ENCODE measurements at places on chromosomes 12 and 14. TPM values are rescaled to one million over a fixed set of nuclear protein-coding genes. Genes with fewer than 3 reads are reported as not detected.

- H3K27ac ChIP-seq: no peak overlapping the region
- H3K4me1 ChIP-seq: no peaks in the 10 kb centered on the region
These were observed 717.6 kb downstream of the FSCB start for GRCh38 chr14:43789458-43789857.

DNA sequence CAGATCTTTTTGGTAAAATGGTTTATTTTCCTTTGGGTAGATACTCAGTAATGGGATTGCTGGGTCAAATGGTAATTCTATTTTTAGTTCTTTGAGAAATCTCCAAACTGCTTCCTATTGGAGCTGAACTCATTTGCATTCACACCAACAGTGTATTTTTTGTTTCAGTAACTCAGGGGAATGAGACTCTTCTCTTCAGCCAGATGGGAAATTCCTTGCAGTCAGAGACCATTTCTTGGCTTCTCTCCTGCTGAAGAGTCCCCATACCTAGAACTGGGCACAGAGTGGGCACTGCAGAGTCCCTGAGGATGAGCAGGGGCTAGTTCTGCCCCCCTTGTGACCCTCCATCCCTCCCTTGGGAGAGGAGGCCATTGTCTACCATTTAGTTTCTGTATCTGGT lies 10.8 kb downstream of the SDSL start:
- peaks cover 10% of the 10 kb centered on the region for H3K27me3 ChIP-seq
- DNase-seq: no peak
- H3K4me3 ChIP-seq: no peak overlapping the region
- H3K27ac ChIP-seq: no peak overlapping the region
- no peaks in the 10 kb centered on the region for H3K4me1 ChIP-seq

- no peaks in the 10 kb centered on the region for H3K36me3 ChIP-seq
- no peak overlapping the region for H3K27ac ChIP-seq
- H3K4me1 ChIP-seq: no peaks in the 10 kb centered on the region
- no peak for DNase-seq
- no peak overlapping the region for H3K4me3 ChIP-seq
These were observed 40.0 kb downstream of the SMUG1 start for GRCh38 chr12:54148560-54149429.

- peak overlapping the region; percentile 49 for H3K27ac ChIP-seq
- no peaks in the 10 kb centered on the region for H3K27me3 ChIP-seq
- peaks cover 26% of the 10 kb centered on the region for H3K36me3 ChIP-seq
- no peak for DNase-seq
- H3K4me3 ChIP-seq: no peak overlapping the region
- peaks cover 4% of the 10 kb centered on the region for H3K4me1 ChIP-seq
These were observed 40.5 kb downstream of the ETNK1 start for GRCh38 chr12:22665476-22665875.

DNA sequence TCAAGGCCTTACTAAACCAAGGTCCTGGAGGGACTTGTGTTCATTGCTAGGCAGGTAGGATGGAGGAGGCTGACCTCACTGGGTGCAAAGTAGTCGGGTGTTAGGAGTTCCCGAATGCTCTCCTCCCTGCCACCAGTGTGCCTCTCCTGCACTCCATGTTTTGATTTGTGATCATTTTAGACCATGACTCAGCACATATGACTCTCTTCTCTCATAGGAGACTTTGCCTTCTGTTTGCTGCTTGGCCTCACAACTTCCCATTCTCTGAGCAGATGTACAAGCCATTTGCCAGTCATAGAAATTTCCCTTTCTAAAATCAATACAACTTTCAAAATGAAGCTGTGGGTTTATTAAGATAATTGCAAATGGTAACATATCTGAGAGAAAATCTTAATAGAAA lies 46.6 kb upstream of the LRIG3 start:
- H3K27me3 ChIP-seq: no peaks in the 10 kb centered on the region
- H3K4me3 ChIP-seq: no peak overlapping the region
- no peak for DNase-seq
- no peaks in the 10 kb centered on the region for H3K4me1 ChIP-seq
- no peaks in the 10 kb centered on the region for H3K36me3 ChIP-seq

GRCh38 chr12:43861015-43861839 lies 25.3 kb downstream of the TMEM117 start:
- no peak overlapping the region for H3K27ac ChIP-seq
- H3K4me1 ChIP-seq: no peaks in the 10 kb centered on the region
- no peak overlapping the region for H3K4me3 ChIP-seq
- H3K36me3 ChIP-seq: no peaks in the 10 kb centered on the region
- no peak for DNase-seq
- H3K27me3 ChIP-seq: peaks cover 3% of the 10 kb centered on the region

GRCh38 chr12:65192963-65193516 lies 23.7 kb downstream of the LEMD3 start:
- peaks cover 55% of the 10 kb centered on the region for H3K36me3 ChIP-seq
- DNase-seq: no peak
- peak overlapping the region; percentile 42 for H3K4me3 ChIP-seq
- peak overlapping the region; percentile 80 for H3K27ac ChIP-seq

GRCh38 chr12:22002430-22002829 lies 43.6 kb upstream of the CMAS start:
- no peak for DNase-seq
- H3K4me1 ChIP-seq: no peaks in the 10 kb centered on the region
- no peak overlapping the region for H3K27ac ChIP-seq
- peaks cover 2% of the 10 kb centered on the region for H3K27me3 ChIP-seq
- H3K36me3 ChIP-seq: no peaks in the 10 kb centered on the region
- no peak overlapping the region for H3K4me3 ChIP-seq

GRCh38 chr14:22530127-22530526 lies 58.9 kb downstream of the DAD1 start:
- H3K4me3 ChIP-seq: peak overlapping the region; percentile 83
- H3K36me3 ChIP-seq: peaks cover 95% of the 10 kb centered on the region
- DNase-seq: no peak
- peak overlapping the region; percentile 93 for H3K27ac ChIP-seq

DNA sequence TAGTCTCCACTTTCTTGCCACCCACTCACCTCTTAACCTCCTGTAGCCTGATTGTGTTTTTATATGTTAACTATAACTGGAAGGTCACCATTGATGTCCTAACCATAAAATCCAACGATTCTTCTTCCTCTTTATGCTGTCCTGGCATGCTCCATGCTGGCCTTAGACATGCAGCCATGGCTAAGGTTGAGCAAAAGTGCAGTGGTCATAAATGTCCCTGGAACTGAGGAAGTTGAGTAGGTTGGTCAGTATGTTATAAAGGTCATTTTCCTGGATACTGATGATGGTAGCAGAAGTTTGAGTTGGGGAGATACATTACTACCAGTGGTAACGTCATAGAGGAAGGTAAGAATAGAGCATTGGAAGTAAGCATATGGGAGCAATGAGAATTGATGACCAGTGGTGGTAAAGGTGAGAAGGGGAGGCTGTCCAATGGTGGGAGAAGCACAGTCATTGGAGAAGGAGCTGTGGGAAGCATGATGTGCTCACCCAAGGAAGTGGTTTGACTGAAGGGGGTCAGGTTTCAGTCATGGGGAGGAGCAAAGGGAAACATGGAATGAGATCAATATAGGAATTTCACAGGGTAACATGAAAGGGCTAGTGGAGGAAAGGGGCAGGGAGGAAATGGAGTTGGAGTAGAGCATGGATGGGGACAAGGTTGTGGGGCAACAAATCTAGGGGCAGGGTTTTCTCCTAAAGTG lies 240.8 kb downstream of the DACT1 start:
- no peaks in the 10 kb centered on the region for H3K36me3 ChIP-seq
- no peaks in the 10 kb centered on the region for H3K4me1 ChIP-seq
- no peak for DNase-seq

- DNase-seq: peak; percentile 74
- H3K27me3 ChIP-seq: peaks cover under 1% of the 10 kb centered on the region
- no peaks in the 10 kb centered on the region for H3K36me3 ChIP-seq
- peaks cover 1% of the 10 kb centered on the region for H3K4me1 ChIP-seq
- peak overlapping the region; percentile 78 for H3K27ac ChIP-seq
These were observed 9.0 kb upstream of the LRTM2 start for GRCh38 chr12:1811281-1811947.

GRCh38 chr12:130063866-130064265 lies 98.4 kb upstream of the FZD10 start:
- no peak overlapping the region for H3K27ac ChIP-seq
- H3K36me3 ChIP-seq: no peaks in the 10 kb centered on the region
- H3K4me3 ChIP-seq: no peak overlapping the region
- DNase-seq: no peak
- H3K27me3 ChIP-seq: no peaks in the 10 kb centered on the region

DNA sequence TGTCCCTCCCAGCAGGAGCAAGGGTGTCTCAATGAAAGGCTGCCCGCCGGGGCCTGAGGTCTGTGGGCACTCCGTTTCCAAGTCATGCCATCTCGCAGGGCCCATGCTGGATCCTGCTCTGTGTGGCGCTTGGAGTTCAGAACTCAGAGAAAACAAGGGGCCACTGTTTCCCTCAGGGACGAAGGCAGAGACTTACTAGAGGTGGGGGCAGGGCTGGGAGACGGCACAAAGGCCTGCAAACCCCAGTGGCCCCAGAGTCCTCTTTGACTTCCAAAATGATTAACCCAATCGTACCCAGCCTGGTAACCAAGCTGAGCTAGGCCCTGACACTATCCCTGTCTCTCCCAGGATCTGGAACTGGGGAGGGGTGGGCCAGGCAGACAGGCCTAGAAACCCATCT lies 95.8 kb downstream of the ITPK1 start:
- no peak overlapping the region for H3K4me3 ChIP-seq
- peaks cover 8% of the 10 kb centered on the region for H3K36me3 ChIP-seq
- peaks cover 4% of the 10 kb centered on the region for H3K4me1 ChIP-seq

- H3K27ac ChIP-seq: no peak overlapping the region
- no peak overlapping the region for H3K4me3 ChIP-seq
- no peaks in the 10 kb centered on the region for H3K27me3 ChIP-seq
- no peaks in the 10 kb centered on the region for H3K4me1 ChIP-seq
- no peaks in the 10 kb centered on the region for H3K36me3 ChIP-seq
- DNase-seq: no peak
These were observed 203.1 kb downstream of the KIF21A start for GRCh38 chr12:39239490-39240486.

DNA sequence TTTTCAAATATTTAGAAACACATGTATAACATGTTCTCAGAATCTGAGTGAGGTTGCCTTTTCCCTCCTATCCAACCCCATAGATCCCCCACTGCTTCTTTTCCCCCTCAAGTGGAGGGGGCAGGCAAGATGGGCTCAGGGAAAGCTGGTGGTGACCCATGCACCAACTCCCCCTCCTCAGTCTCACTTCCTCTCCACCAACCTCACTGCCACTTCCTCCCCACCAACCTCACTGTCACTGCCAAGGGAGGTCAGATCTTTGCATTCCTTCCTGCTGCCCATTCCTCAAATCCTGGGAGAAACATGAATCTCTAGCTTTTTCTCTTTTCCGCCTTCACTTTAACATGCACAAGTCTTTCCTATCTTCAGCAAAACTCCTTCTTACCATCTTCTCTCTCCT lies 48.7 kb downstream of the SPTB start:
- no peak overlapping the region for H3K4me3 ChIP-seq
- DNase-seq: no peak
- no peaks in the 10 kb centered on the region for H3K36me3 ChIP-seq
- H3K4me1 ChIP-seq: no peaks in the 10 kb centered on the region
- H3K27ac ChIP-seq: no peak overlapping the region
- H3K27me3 ChIP-seq: peaks cover 18% of the 10 kb centered on the region

DNA sequence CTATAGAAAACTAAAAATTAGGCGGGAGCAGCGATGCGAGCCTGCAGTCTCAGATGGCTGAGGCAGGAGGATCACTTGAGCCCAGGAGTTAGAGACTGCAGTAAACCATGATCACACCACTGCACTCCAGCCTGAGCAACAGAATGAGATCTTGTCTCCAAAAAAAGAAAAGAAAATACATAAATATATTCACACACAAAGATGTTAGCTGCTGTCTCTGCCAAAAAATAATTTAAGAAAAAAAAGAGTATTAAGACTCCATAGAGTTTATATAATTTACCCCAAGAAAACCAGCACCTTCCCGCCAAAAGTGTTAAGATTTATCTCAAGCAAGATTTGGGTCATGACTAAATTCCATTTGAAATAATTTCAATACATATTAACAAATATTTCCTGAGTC lies 102.6 kb downstream of the MED13L start:
- no peak overlapping the region for H3K4me3 ChIP-seq
- H3K27ac ChIP-seq: no peak overlapping the region
- DNase-seq: no peak
- peaks cover 5% of the 10 kb centered on the region for H3K36me3 ChIP-seq
- H3K27me3 ChIP-seq: no peaks in the 10 kb centered on the region

GRCh38 chr12:24228371-24228770 lies 278.9 kb upstream of the SOX5 start:
- H3K27me3 ChIP-seq: no peaks in the 10 kb centered on the region
- H3K27ac ChIP-seq: no peak overlapping the region
- no peak for DNase-seq
- H3K4me1 ChIP-seq: no peaks in the 10 kb centered on the region
- no peak overlapping the region for H3K4me3 ChIP-seq
- H3K36me3 ChIP-seq: no peaks in the 10 kb centered on the region

DNA sequence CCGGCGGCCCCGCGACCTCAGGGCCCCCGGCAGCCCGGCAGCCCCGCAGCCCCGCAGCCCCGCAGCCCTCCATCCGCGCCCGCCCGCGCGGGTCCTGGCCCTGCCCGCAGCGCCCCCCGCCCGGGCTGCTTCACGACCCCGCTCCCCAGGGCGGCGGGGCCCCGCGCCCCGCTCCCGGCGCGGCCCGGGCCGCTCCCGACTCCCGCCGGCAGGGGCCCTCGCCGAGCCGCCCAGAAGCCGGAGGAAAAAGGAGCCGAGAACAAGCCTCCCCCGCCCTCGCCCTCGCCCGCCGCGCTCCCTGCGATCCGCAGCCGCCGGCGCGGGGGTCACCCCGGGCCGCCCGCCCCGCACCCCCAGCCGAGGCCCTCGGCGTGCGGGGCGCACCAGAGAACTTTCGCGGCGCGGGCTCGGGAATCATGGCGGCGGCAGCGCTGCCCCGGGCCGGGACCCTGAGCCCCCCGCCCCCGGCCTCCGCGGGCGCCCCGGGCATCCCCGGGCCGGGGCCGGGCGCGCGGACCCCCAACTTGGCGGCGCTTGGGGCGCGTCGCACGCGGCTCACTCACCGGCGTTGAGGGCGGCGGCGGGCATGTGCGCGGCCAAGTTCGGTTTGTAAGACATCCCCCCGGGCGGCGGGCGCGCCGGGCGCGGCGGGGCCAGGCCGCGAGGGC lies 521 bp downstream of the CDK2AP1 start:
- H3K4me3 ChIP-seq: peak overlapping the region; percentile 92
- peaks cover 16% of the 10 kb centered on the region for H3K4me1 ChIP-seq
- H3K36me3 ChIP-seq: peaks cover 2% of the 10 kb centered on the region
- peak; percentile 93 for DNase-seq
- no peaks in the 10 kb centered on the region for H3K27me3 ChIP-seq

- H3K4me3 ChIP-seq: no peak overlapping the region
- peaks cover 14% of the 10 kb centered on the region for H3K27me3 ChIP-seq
- no peak overlapping the region for H3K27ac ChIP-seq
- H3K4me1 ChIP-seq: no peaks in the 10 kb centered on the region
- no peak for DNase-seq
These were observed 11.5 kb downstream of the AK7 start for GRCh38 chr14:96403409-96403808.

GRCh38 chr12:45220363-45220931 lies 4.6 kb downstream of the ANO6 start:
- no peak overlapping the region for H3K27ac ChIP-seq
- no peak for DNase-seq
- H3K4me3 ChIP-seq: no peak overlapping the region
- H3K36me3 ChIP-seq: peaks cover 12% of the 10 kb centered on the region
- H3K4me1 ChIP-seq: peaks cover 34% of the 10 kb centered on the region

Gene LALBA
- total RNA-seq: not detected

Gene KRT82
- total RNA-seq: not detected

Gene PFKM
- total RNA-seq: 87.3 TPM

Gene TBC1D30
- 1.7 TPM for total RNA-seq
